Urinary bladder (tissue), 4 donors: ENCODE measurements at places on chromosomes 1 and 21. TPM values are rescaled to one million over a fixed set of nuclear protein-coding genes. Genes with fewer than 3 reads are reported as not detected.

The TRIM67 gene
- polyA plus RNA-seq = 0.08 TPM

The GRIK1 gene
- polyA plus RNA-seq = 1.7 TPM

The LDLRAD2 gene
- polyA plus RNA-seq = 7.1 TPM

The OSCP1 gene
- 10.6 TPM for polyA plus RNA-seq

The S100A13 gene
- polyA plus RNA-seq = 193 TPM

The LTN1 gene
- 9.5 TPM for polyA plus RNA-seq

The TCHH gene
- 0.11 TPM for polyA plus RNA-seq

DNA sequence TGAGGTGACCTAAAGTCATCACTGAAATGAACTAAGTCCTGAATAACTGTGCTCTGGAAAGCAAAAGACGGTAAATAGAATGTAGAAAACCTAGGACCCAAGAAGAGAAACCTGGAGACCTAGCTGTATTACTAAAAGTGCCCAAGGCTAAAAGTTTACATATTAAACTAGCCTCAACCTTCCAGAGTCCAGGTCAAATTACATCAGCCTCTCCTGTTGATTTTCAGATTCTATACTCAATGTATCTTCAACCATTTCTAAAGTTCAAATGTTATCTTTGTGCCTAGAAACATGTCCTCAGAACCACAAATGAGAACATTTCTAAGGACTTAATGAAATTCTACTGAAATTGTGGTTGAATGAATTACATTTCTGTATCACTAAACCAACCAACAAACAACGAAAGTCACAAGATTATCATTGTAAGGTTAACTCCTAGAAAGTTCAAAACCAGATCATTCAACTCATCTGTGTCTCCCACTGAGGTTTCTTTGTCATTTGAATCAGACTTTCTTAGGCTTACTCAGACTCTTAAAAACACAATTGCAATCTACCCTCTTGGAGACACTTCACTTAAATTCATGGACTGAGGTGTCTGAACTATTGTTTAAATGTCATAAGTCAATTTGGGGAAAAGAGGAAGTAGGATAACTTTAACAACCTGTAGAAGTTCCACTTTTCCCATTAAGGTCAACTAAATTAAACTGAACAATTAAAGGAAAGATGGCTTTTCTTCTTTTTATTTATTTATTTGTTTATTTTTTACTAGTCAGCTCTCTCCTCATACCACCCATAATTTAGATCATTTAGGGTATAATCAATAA, 207.7 kb downstream of the BARHL2 start:
- no peak for DNase-seq

DNA sequence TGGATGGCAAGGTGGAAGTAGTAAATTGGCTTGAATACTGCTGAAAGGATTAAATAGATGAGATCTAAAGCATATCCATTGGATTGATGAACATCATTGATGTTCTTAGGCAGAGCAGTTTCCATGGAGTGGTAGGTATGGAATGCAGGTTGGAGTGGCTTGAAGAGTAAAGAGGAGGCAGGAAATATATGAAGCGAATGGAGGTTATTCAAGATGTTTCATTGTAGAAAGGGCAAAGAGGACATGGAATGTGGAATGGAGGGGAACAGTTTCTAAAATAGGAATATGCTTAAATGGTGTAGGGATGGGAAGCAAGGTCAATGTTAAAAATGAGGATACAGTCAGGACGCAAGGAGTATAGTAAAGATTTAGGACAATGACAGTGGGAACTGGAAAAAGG, 6.1 kb downstream of the OSBPL9 start:
- DNase-seq = no peak

DNA sequence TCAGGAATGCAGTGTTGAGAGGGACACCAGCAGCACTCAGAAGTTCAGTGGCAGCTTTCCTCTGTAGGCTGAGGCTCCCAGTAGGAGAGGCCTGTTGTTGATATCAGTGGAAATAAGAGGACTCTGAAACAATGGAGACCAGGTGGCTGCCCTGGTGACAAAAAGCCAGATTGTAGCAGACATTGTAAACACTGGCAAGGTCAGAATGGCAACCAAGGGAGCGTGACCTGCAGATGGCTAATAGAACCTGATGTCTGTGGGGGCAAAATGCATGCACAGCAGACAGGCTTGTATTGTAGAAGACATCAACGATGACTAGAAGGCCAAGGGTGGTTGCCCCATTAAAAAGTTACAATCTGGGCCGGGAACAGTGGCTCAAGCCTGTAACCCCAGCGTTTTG, 53.1 kb upstream of the GPR37L1 start:
- DNase-seq = no peak

DNA sequence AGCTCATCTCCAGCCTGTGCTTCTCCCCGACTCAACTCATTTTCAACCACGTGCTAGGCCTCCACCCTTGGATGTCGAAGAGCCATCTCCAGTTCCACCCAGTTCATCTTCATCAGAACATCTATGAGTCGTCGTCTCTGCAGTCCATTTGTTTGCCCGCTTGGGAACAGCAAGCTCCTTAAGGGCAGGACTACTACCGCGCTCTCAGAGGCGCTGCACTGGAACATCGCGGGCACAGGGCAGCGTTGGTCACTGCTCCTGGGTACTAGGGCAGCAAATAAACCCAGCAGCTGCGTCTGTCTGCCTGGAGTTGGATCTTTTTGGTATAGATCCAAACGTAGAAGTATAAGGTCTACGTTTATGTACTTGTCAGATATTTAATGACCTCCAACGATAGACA, 478 bp upstream of the PRDM2 start:
- no peak for DNase-seq

- DNase-seq = no peak
Measured at GRCh38 chr1:95916616-95917015, 682.6 kb downstream of the RWDD3 start.

- no peak for DNase-seq
Measured at GRCh38 chr1:178694923-178695525, 30.0 kb upstream of the RALGPS2 start.

- DNase-seq = no peak
Measured at GRCh38 chr21:32415451-32416398, 3.2 kb downstream of the EVA1C start.

GRCh38 chr21:43943512-43944077, 68.5 kb upstream of the TRAPPC10 start:
- DNase-seq = no peak

GRCh38 chr1:156090840-156091188, 8.5 kb upstream of the MEX3A start:
- no peak for DNase-seq

- DNase-seq = no peak
Measured at GRCh38 chr1:43464681-43465504, 11.2 kb upstream of the HYI start.
